Activated naive CD4-positive, alpha-beta T cell treated with anti-CD3 and anti-CD28 coated beads for 36 hours (primary cell): ENCODE measurements at places on chromosomes 1 and 21. TPM values are rescaled to one million over a fixed set of nuclear protein-coding genes. Genes with fewer than 3 reads are reported as not detected.

ABCA4 gene
- 0.14 TPM for total RNA-seq

KCNK1 gene
- total RNA-seq: 0.21 TPM

RHD gene
- not detected for total RNA-seq

HIVEP3 gene
- 13.2 TPM for total RNA-seq

CNKSR1 gene
- total RNA-seq: 1.5 TPM

LIPI gene
- total RNA-seq: not detected

PGLYRP4 gene
- total RNA-seq: not detected

USH2A gene
- not detected for total RNA-seq

DNA sequence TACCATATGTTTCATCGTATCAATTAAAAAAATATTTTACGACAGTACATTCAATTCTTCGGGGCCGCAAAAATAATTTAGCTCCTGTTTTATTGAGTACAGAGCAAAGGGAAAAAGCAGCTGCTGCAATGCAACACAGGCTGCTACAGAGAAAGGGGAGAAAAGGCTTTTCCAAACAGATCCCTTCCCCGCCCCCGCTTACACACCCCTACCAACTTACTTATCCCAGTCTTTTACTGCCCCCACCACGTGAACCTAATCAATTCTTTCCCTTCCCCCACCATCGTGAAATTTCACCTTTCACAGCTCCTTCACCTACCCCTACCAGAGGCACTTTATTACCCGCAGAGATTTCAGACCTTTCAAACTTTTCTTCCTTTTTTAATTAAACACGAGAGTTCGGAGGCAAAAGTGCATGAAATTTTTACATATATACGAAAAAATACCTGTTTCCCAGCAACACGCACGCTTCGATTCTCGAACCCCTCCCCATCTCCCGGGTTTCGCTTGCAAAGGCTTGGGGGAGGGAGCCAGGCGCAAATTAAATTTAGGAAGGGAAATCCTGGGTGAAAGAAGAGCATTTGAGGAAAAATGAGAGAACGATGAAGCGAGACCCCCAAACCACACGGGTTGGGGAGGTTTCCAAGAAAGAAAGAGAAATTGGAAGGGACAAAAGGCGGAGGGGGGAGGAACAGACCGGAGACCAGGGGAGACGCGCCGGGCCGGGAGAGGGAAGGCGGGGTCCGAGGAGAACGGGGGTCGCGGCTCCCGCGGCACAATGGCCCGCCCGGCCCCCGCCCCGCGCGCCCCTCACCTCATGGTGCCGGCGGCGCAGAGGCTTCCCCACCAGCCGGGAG lies 823 bp downstream of the ENAH start:
- no peak for DNase-seq
- peaks cover 24% of the 10 kb centered on the region for H3K27me3 ChIP-seq
- no peaks in the 10 kb centered on the region for H3K36me3 ChIP-seq
- peaks cover 10% of the 10 kb centered on the region for H3K4me1 ChIP-seq
- H3K4me3 ChIP-seq: peak overlapping the region; percentile 85

DNA sequence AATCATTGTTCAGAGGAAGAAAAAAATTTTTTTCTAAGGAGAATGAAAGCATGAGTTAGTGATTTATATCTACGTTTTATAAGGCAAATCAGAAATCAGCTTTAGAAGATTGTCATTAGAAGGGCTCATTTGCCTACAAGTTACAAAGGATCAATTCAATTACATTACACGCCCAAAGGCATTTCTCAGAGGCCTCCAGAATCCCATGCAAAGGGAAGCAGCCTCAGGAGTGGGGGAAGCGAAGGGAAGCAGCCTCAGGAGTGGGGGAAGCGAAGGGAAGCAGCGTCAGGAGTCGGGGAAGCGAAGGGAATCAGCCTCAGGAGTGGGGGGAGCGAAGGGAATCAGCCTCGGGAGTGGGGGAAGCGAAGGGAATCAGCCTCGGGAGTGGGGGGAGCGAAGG lies 206.2 kb downstream of the GREM2 start:
- no peak overlapping the region for H3K27ac ChIP-seq
- DNase-seq: no peak
- H3K27me3 ChIP-seq: no peaks in the 10 kb centered on the region
- H3K4me1 ChIP-seq: no peaks in the 10 kb centered on the region
- no peaks in the 10 kb centered on the region for H3K36me3 ChIP-seq

- peaks cover 9% of the 10 kb centered on the region for H3K36me3 ChIP-seq
- no peak overlapping the region for H3K27ac ChIP-seq
- no peak for DNase-seq
- peaks cover 44% of the 10 kb centered on the region for H3K4me1 ChIP-seq
Observed at GRCh38 chr21:46472246-46472645, 13.6 kb downstream of the DIP2A start.

GRCh38 chr1:54537611-54538010 lies 10.4 kb upstream of the ACOT11 start:
- no peaks in the 10 kb centered on the region for H3K27me3 ChIP-seq
- H3K4me3 ChIP-seq: no peak overlapping the region
- DNase-seq: no peak

DNA sequence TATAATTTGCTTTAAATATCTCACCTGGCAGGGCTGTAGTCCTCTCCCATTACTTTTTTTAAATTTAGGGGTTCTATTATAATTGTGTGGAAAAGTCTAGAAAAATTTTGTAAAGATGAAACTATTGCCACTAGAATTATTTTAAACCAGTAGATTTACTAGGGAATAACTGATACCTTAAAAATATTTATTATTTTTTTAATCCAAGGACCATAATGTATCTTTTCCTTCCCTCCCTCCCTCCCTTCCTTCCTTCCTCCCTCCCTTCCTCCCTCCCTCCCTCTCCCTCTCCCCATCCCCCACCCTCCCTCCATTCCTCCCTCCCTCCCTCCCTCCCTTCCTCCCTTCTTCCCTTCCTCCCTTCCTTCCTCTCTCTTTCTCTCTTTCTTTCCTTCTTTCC lies 90.5 kb downstream of the DNM3 start:
- H3K27ac ChIP-seq: no peak overlapping the region
- no peaks in the 10 kb centered on the region for H3K36me3 ChIP-seq
- H3K27me3 ChIP-seq: no peaks in the 10 kb centered on the region

DNA sequence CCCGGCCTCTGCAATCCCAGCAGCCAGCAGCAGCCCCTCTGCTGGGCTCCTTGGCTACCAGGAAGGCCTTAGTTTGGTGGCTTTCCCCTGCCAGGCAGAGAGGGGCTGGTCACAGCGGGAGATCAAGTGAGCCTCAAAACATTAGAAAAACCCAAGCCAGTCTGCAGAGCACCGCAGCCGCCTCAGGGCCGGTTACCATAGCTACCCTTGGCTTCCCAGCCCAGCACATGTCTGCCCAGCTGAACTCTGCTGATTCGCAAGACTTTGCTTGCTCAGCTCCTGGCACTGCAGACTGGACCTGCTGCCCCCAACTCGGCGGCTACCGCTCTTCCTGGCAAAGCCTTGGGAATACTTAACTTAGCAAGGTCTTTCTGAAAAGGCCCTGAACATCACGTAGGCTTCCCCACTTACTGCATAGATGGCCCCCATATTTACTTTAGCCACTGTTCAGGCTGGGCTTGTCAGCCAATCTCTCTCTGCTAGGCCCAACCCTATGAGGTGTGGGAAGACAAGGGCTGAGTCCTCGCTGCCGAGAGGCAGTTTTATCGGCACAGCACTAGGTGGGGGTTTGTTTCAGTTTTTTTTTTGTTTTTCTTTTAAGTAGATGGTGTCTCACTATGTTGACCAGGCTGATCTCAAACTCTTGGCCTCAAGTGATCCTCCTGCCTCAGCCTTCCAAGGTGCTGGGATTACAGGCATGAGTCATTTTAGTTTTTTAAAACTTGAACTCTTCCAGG lies 28.6 kb upstream of the PLEKHG5 start:
- H3K36me3 ChIP-seq: peaks cover 6% of the 10 kb centered on the region
- DNase-seq: no peak
- H3K27ac ChIP-seq: no peak overlapping the region
- H3K4me3 ChIP-seq: no peak overlapping the region
- no peaks in the 10 kb centered on the region for H3K27me3 ChIP-seq

- DNase-seq: peak; percentile 64
- peaks cover 28% of the 10 kb centered on the region for H3K4me1 ChIP-seq
- H3K27ac ChIP-seq: peak within 1 kb of the TSS; percentile 1
- peaks cover 7% of the 10 kb centered on the region for H3K27me3 ChIP-seq
- H3K4me3 ChIP-seq: peak within 1 kb of the TSS; percentile 76
Observed at GRCh38 chr1:40316595-40317393, at the start of gene COL9A2. Gene COL9A2 (minus strand): TSS chr1:40317286. CDS start chr1:40317197, 89 bp downstream.

DNA sequence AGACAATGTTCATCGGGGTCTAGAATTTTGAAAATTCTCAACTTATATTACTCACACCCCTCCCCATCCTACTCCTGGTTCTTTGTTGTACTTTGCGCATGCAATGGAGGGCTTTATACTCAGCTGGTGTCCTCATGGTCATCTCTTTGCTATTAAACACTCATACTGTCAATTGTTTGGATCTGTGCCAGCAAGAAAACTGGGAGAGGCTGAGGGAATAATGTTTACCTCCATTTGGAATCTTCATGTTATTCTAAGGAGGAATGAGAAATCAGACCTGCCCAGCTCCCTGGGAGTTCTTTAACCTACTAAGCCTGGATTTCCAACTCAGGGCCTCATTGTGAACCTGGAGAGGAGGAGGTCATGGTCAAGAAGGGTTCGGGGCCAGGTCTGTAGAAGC lies 143.9 kb upstream of the DNAH14 start:
- H3K27me3 ChIP-seq: peaks cover 5% of the 10 kb centered on the region
- H3K27ac ChIP-seq: no peak overlapping the region
- no peak for DNase-seq
- no peaks in the 10 kb centered on the region for H3K36me3 ChIP-seq
- peaks cover 12% of the 10 kb centered on the region for H3K4me1 ChIP-seq

GRCh38 chr1:36159614-36160387 lies 3.8 kb downstream of the MAP7D1 start:
- peak; percentile 29 for DNase-seq
